Stimulated activated CD4-positive, alpha-beta T cell treated with anti-CD3 and anti-CD28 coated beads, TNF-alpha, amount 100 ng/mL, for 1 hour (primary cell): ENCODE measurements at places on chromosomes 2 and 18.

DNA sequence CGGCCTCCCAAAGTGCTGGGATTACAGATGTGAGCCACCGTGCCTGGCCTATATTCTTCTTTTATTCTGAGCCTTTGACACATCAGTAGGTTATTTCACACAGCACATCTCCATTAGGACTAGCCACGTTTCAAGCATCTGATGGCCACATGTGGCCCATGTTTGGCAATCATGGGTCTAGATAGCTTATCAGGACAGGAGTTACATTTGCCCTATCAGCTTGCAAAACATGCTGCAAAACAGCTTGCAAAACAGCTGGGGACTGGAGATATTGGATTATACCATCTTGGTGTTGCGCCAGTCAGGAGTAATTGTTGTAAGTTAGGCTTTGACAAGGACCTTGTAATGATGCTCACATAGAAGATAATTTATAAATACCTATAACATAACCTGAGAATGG lies 94.9 kb downstream of the GBX2 start:
- no peak for DNase-seq

- DNase-seq = no peak
Observed at GRCh38 chr2:197138506-197138905, 172.1 kb downstream of the ANKRD44 start.

GRCh38 chr2:122692400-122693083 lies 937.1 kb downstream of the TSN start:
- DNase-seq = no peak

DNA sequence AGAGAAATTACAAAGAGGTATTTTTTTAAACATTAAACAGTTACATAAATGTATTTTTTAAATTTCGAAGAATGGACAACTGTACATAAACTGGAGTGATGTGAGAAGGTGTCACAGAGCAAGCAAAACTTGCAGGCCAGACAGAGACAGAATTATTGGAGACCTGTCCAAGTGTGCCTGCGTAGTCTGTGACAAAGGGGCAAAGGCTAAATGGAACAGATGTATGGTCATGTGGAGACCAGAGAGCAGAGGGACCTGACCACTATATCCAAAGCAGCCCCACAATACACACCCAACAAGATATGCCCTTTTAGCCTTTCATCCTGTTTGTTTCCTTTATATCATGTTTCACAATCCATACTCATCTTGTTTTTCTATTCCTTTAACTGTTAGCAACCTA lies 225.3 kb upstream of the VWC2L start:
- no peak for DNase-seq
